ENCODE measurements at places on chromosomes 2 and 18. TPM values are rescaled to one million over a fixed set of nuclear protein-coding genes. Genes with fewer than 3 reads are reported as not detected.

The EVX2 gene
- total RNA-seq: not detected

The SLC23A3 gene
- 1.3 TPM for total RNA-seq

The ACMSD gene
- total RNA-seq: not detected

The LBX2 gene
- total RNA-seq: not detected

The REG1A gene
- not detected for total RNA-seq

The BCL11A gene
- total RNA-seq: 29.0 TPM

The RGPD5 gene
- total RNA-seq: 48.0 TPM

The ECEL1 gene
- total RNA-seq: 19.0 TPM

The LAMA3 gene
- total RNA-seq: 25.9 TPM

The DSC2 gene
- 20.9 TPM for total RNA-seq

The MOGAT1 gene
- total RNA-seq: not detected

The CGREF1 gene
- 12.1 TPM for total RNA-seq

The TDRD15 gene
- total RNA-seq: not detected

The SPATA3 gene
- total RNA-seq: not detected

The TXNDC2 gene
- total RNA-seq: not detected

The CYTIP gene
- total RNA-seq: 1.8 TPM

The CYBRD1 gene
- total RNA-seq: 119 TPM

The SULT1C2 gene
- total RNA-seq: 3.9 TPM

The RNU2-63P gene
- total RNA-seq: not detected

The ARHGAP28 gene
- total RNA-seq: 42.2 TPM

The DNAJC27 gene
- 22.6 TPM for total RNA-seq

The GPR45 gene
- total RNA-seq: not detected

The CABLES1 gene
- total RNA-seq: 18.5 TPM
